ENCODE measurements at places on chromosomes 7 and 10.

GRCh38 chr10:108039821-108040584 lies 875.5 kb upstream of the SORCS1 start:
- no peak for DNase-seq

DNA sequence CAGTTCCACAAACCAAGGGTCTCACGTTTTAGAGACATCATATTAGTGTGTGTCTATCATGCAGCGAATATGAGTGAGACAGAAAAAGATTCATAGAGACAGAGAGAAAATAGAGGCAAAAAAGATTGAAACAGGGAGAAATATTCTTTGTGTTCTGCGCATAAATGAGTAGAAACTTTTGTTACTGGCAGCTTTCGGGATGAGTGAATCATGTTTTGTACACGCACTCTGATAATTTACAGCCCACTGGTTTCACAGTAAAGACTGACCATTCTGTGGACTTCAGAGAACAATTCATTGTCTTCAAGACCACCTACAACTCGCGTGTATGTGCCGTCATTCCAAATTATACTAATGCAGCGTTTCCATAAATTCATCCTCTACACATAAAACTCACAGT lies 60.2 kb downstream of the NRCAM start:
- DNase-seq = no peak

- no peak for DNase-seq
These were observed 153.5 kb upstream of the PDE1C start for GRCh38 chr7:32223721-32224120.

- DNase-seq = no peak
These were observed 19.0 kb upstream of the CLDN4 start for GRCh38 chr7:73811760-73812168.

- no peak for DNase-seq
These were observed 36.6 kb upstream of the PDLIM1 start for GRCh38 chr10:95327367-95327766.

DNA sequence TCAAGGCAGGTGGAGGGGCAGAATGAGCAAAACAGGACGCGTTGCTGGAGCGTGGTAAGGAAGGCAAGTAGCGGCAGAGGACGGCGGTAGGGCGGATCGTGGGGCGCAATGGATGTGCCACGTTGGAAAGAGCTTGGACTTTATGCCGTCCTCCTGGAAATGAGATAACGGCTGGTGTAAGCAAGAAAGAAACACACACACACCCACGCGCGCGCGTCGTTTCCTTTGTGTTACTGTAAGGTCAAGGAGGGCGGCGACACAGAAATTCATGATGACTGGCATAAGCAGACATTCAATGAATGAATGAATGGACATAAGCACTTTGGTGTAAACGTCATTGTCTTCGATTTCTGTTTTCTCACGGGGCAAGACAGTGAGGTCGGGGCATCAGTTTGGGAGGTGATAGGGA lies 683 bp upstream of the ENTPD7 start:
- DNase-seq = no peak

GRCh38 chr10:12195281-12195602 lies 449 bp downstream of the NUDT5 start:
- DNase-seq = no peak

DNA sequence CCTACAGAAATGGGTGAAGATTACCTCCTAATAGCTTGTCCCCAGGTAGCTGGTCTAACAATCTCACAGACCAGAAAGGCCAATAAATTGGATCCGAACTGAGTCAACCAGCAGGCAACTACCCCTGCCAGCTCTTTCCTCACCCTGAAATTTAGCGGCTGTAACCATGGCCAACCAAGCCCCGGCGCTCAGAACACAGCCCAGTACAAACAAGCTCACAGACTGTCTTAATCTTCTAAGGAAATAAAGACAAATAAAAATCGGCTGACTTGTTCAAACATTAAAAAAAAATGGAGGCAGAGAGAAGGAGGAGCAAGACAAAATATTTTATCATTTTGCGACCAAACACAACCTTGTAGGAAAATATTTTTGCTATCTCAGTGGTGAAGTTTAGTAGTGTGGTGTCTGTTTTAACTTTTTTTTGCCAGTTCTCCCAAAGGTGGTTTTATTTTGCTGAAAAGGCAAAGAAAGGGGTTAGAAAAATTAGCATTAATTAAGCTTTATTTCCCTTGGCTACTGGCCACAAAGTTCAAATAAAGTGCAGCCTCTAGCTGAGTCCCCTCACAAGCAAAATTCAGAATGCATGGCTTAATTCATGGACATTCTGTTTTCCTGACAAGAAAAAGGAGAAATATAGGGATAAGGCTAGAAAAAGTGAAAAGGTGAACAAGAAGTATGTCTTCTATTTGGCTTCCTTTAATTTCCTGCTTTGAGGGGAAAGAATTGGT lies 313.0 kb upstream of the NPVF start:
- DNase-seq = no peak

DNA sequence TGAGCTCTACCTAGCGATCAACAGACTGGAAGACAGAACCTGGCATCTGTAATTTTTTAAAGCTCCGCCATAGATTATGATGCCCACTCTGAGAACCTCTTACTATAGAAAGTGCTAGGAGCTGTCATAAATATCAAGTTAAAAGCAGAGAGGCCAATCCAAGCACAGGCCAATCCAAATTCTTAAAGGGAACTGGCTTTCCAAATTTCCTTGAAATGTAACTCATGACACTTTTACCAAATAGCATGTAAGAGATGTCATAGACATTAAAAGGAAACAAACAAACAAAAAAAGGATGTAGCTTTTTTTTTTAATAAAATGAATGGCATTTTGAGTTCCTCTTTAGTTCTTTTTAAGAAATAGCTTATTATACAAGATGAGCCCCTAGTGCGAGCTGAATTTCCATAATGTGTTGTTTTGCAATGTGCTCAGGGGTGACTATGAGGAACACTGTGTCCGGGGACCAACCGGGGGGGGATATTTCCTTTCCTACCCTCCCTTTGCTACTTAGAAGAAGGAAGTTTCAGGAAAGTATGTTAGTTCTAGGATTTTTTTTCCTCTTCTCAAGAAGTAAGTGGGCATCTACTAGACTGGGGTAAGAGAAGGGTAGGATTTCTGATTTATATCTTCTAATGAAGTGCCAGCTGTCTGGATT lies 23.7 kb upstream of the MRC1 start:
- no peak for DNase-seq

GRCh38 chr10:70433581-70434280 lies 7.8 kb downstream of the NODAL start:
- DNase-seq = peak; percentile 29

- DNase-seq = no peak
These were observed 1.1 kb upstream of the TECTB start for GRCh38 chr10:112282086-112282485.

- DNase-seq = no peak
These were observed 233.6 kb downstream of the ANK3 start for GRCh38 chr10:60155943-60156683.

DNA sequence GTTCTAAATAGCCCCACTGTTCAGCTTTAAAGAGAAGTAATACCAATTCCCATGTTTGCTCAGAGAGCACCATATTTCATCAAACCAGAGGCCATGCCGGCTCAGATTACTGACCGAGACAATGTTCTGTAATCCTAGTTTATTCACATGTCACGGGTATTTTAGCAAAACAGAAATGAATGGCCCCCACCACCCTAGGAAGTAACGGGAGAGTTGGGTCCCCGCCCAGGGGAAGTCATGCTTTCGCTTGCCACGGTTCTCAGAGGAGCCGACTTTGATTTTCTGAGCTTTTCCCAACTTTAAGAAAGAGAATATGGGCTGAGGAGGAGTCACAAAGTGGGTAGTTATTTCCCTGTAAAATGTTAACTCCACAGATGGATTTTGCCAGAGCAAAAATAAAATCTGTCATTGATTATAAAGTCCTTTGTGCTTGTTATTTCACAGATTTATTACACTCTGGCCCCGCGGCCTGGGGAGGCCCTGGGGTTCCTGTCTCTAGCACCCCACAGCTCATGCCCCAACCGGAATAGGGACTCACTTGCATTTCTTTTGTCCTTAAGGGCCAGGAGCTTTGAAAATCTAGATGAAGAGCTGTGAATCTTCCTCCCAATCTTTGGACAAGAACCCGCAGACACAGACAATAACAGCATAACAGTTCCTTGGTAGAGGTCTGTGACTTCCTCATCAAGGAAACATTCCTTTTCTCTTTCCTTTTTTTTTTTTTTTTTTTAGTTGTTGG lies 3.7 kb upstream of the GDF10 start:
- DNase-seq = no peak

DNA sequence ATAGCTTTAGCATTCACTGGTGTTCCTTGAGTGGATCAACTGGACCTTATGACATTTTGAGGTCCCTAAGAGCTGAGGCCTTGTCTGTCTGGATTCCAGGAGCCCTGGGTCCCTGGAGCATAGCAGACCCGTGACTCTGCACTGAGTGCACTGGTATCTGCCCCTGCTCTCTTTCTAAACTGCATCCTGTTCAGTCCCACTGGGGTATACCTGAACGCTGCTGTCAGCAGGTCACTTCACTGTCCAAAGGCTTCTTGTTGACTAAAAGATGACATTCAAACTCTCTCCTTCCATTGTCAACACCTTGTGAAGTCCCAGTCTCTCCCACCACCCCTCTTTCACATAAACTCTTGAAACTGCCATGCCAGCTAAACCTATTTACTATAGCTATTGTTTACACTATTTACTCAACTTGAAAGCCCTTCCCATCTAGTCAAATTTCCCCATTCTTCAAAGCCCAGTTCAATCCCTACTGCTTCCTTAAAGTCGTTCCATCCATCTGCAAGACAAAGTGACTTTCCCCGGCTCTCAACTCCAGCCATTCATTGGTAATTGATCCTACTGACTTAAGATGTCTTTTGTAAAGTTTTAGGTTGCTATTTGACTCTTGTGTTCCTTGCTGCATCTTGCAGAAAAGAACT lies 523.3 kb downstream of the KCNMA1 start:
- no peak for DNase-seq

DNA sequence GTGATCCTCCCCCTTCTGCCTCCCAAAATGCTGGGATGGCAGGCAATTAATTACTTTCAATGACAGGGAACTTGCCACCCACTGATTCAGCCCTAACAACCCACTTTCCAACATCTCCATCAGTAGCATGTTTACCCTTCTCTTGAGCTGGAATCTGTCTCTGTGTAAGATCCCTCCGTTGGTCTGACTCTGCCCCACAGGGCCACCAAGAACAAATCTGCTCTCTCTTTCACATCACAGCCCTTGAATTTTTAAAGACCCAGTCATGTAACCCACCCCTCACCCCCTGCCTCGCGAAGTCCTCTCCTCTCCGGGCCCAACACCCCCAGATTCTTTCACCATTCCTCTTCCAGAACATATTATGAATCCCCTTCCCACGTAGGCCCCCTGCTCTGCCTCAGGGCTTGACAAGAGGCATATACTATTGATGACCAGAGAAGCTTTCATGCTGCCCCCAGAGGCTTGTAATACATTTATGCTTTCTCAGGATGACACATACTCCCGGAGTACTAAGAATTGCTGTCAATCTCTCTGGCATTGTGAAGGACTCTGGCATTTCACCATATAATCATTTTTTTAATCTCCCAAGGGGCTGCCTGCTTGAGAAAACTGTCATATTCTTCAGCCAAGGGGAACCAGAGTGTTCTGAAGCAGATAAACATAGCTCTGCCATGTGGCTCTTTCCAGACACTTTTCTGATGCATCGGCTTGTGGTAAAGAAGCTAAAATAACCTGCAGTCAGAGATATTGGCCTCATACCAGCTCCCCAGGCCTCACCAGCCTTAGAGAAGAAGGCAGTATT lies 179.2 kb upstream of the AUTS2 start:
- DNase-seq = peak; percentile 33

- DNase-seq = peak; percentile 13
These were observed 529 bp downstream of the HPS1 start for GRCh38 chr10:98446151-98446660.

- DNase-seq = no peak
These were observed 18.9 kb upstream of the VPS37D start for GRCh38 chr7:73648593-73649332.

DNA sequence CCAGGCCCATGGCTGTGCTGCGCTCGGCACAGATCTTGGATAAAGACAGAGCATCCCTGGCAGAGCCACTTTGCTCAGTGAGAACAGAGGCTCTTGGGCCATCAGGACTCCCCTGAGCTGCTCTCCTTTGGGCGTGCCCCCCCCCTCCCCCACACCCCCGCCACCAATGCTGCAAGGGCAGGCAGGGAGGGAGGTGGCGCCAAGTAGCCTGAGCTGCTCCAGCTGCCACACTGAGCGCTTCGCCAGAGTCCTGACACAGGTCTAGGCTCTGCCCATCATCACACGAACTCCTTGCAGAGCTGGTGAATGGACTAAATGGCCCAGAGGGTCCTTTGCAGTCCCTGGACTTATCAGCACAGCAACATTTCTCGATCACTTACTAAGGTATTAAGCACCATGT lies 12.5 kb downstream of the AKR1B1 start:
- DNase-seq = no peak

DNA sequence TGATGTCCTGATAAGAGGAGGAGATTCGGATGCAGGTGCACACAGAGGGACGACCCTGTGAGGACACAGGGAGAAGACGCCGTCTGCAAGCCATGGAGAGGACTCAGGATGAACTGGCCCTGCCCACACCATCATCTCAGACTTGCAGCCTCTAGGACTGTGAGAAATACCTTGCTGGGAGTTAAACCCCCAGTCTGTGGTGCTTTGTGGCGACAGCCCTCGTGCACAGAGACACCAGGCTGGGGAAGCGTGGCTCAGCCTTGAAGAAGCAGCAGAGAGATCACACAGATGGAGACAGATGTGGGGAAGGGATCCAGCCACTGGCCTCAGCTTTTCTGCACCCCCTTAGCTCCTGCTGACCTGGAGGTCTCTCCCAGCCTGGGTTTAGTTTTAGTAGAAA lies 26.3 kb upstream of the PITRM1 start:
- DNase-seq = no peak

GRCh38 chr7:46847126-46847525 lies 734.8 kb downstream of the TNS3 start:
- DNase-seq = no peak

DNA sequence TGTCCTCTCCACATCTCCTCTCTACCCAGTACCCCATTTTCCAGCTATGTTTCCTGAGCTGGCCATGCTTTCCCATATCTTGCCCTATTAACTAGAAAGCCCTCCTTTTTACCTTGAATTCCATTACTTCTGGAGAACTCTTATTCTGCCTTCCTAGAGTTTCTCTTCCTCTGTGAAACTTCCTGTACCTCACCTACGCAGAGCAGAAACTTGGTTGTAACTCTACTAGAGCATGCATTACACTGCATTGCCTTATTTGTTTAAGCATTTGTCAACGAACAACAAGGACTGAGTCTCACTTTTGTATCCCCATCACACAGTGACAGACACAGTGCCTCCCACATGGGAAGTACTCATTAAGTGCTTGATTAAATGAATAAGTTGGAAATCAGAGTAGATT lies 36.4 kb downstream of the VCL start:
- no peak for DNase-seq

GRCh38 chr10:131804551-131805295 lies 96.1 kb upstream of the PPP2R2D start:
- DNase-seq = no peak

DNA sequence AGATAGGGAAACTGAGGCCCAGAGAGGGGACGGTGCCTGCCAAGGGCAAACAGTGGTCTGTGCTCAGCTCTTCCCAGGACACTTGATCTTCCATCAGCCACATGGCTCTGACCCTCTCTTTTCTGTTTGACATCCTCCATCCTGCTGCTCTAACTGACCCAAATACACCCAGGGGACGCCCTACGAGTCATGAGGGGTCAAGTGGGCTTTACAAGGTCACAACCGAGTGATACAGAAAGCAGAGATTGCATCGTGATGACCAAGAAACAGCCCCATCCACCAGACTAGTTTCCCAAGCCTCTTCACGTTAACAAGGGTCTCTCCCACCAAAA lies 131.2 kb upstream of the UNC5B start:
- DNase-seq = no peak

- no peak for DNase-seq
These were observed 596.5 kb downstream of the NXPH1 start for GRCh38 chr7:9029681-9030530.
